ENCODE measurements at places on chromosomes 16 and 17.

GRCh38 chr16:49857423-49858181 lies 1.7 kb upstream of the ZNF423 start:
- peak; percentile 59 for DNase-seq

DNA sequence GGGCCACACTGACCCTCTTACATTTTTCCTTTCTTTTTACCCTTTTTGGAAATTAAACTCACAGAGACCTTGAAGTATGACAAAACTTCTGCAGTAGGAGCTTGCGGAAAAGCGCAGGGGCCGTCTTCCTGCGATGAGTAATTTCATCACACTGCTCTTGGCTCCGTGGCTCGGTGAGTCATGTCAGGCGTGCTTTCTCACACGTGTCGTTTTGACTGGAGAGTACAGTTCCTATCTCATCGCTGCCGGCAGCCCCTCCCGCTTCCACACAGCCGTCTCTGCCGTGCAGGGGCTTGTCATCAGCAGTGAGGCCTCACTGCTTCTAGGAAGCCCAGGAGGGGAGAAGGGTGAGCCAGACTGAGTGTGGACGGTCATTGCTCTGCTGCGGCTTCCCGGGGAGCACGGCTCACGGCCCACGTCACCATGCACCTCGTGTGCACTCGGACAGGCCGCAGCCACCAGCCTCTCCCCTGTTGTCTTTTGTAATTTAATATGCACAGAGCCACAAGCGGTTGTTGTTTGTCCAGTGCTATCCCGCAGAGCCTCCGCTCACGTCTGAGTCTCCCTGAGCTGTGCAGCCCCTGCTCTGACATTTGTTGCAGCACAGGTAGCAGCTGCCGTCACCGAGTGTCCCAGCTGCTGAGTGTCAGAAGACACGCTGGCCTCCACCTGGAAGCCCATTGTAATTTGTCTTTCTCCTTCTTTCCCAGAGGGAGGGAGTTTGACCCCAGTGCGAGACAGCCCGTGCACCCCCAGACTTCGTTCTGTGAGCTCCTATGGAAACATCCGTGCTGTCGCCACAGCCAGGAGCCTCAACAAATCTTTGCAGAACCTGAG lies 99.4 kb upstream of the CHMP6 start:
- DNase-seq, result peak; percentile 92

GRCh38 chr17:32348483-32348800 lies 1.5 kb upstream of the ZNF207 start:
- DNase-seq, result no peak

DNA sequence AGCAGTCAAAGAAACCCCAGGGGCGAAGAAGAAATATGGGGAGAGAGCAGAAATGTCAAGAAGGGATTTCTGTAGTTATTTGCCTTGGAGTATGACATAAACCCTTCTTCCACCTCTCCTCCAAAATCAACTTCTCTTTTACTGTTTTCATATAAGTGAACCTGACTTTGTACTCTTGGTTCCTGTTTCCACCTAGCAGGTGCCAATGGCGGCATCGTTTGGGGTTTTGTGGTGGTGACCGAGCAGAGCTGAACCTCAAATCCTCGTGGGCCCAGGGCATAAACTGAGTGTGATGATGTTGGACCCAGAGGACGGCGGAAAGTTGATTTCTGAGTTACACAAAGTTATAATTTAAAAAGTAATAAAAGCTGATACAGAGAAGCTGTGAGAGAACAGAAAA lies 39.6 kb upstream of the PSMD7 start:
- no peak for DNase-seq

All from stimulated activated CD4-positive, alpha-beta T cell treated with anti-CD3 and anti-CD28 coated beads, Interleukin-2, amount 100 ng/mL, for 24 hours (primary cell).